ENCODE measurements at places on chromosomes 6 and 20.

- peak; percentile 63 for DNase-seq
Observed at GRCh38 chr6:7827142-7827541, 83.4 kb downstream of the TXNDC5 start.

DNA sequence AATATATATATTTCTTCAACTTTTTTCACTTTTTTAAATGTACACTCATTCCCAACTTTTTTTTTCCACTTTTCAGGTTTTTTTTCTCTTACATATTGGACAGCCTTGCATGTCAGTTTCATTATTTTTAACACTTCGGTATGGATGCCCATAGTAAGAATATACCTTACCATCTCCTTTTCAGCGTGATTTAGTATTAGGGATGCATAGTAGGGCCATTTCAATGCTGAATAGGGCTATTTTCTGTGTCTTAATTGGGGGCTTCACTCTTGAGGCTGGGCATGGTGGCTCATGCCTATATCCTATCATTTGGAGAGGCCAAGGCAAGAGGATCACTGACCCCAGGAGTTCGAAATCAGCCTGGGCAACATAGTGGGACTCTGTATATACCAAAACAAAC is 6.7 kb downstream of the RNF114 start:
- no peak for DNase-seq

- DNase-seq = no peak
Observed at GRCh38 chr6:140271759-140272377, 897.4 kb upstream of the CITED2 start.

DNA sequence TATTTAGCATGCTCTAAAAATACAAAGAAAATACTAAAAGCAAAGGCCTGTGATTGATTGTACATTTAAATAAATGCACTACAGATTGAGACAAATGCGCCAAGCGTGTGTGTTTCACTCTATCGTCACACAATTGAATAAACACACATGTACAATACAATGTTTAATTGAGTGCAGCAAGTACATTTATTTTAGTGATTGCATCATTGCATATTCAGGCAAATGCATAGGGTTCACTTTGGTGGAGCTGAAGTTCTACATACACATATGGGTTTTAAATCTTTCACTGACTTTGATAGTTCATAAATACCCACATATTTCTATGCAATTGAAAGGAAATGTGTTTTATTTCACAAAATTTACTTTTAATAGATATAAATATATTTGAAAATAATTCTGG is 750.6 kb upstream of the MMS22L start:
- DNase-seq = no peak

GRCh38 chr6:70304616-70305015 is 1.7 kb upstream of the COL9A1 start:
- no peak for DNase-seq

DNA sequence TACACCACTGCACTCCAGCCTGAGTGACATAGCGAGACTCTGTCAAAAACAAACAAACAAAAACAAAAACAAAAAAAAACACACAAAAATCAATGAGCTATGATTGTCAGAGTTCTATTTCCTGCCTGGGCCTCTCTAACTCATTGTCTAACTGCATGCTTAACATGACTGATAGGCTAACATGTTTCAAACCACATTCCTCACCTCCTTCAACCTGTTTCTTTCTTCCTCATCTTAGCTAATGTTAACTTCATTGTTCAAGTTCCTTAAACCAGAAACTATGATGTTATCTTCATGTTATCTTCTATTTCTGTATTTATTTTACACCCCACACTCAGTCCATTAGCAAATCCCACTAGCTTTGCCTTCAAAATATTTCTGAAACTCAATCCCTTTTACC is 41.5 kb downstream of the BEND6 start:
- DNase-seq = no peak

GRCh38 chr20:57313230-57313629 is 16.4 kb upstream of the SPO11 start:
- DNase-seq = no peak

GRCh38 chr20:1224205-1224890 is 1.5 kb upstream of the RAD21L1 start:
- DNase-seq = no peak

- peak; percentile 41 for DNase-seq
Observed at GRCh38 chr6:82066991-82067411, 180.5 kb downstream of the IBTK start.

All from AG10803 (cell line).